ENCODE measurements at places on chromosomes 5 and 9.

- no peak for DNase-seq
Measured at GRCh38 chr9:83379045-83379444, 159.2 kb downstream of the FRMD3 start.

DNA sequence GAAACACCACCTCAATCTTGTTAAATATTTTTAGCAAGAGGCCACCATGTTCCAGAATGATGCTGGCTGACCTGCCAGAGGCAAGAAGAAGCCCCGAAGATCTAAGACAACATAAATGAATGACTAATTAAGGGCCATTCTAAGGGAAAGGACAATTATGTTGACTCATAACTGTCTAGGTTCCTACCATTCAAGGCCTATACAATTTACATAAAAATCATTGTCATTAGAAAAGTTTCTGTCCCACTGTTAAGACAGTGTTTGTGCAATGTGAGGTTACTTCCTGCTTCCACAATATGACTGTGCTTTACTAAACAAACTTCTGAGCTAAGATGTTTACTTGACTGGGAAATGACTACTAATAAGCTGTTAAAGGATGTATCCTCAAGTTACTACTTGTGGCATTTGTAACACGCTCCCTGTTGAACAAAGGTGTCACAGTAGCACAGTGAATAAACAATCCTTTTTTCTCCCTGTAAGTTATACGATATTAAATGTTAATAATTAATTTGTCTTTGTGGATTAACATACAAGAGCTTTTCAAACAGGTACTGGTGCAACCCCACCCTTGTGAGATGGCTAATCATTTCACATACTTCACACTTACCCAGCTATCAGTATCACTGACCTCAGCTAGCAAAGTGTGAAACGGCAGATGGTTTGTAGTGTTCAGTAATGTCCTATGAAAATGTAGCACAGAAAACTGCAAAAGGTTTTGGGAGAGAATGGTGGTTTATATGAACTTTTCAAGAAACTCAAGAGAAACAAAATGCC lies 195.8 kb downstream of the EFNA5 start:
- DNase-seq, result no peak

- DNase-seq, result no peak
Measured at GRCh38 chr5:88685591-88686541, 197.1 kb downstream of the MEF2C start.

DNA sequence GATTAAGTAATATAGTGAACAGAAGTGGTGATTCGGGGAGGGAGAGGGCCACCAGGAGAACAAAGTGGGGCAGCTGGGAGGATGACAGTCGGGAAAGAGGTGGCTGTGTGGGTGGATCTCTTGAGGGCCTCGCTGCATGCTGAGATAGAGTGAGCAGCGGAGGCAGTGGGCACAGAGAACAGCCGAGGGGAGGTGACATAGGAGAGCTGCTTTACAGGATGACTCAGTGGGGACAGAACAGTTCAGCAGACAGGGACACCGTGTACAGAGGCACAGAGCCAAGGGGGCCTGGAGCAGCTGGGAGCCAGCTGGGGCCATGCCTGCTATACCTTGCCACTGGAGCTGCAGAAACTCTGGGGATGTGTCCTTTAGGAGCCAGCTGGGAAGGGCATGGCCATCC lies 273.9 kb downstream of the GADD45G start:
- no peak for DNase-seq

DNA sequence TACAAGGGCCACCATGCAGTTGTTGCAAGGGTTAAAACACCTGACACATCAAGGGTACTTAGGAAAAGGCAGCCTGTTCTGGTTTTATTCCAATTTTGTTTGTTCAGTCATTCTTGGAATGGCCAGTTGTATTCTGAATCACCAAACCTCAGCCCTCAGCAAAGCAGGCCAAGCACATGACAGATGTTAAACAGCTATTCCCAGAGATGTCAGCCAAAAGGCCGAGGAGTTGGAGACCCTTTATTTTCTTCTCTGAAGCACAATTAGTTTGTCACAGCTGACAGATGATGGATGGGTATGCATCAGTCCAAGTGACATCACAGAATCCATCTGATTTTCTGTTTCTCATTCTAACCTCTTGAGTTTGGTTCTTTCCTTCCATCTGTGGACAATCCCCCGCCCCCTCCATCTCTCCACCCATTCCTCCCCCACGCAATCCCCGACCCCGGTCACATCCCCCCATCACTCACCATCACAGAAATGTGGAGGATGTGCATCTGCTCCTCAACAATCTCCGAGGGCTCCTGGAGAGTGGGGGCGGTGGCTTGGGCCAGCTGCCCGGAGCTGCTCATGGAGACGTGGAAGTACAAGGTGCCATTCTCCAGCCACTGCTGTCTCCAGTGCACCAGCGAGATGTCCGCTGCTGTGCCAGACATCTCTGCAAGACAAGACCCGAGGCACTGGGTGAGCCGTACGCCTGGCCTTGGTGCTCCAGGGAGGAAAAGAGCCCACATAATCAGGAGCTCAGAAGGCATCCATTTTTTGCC lies 123.8 kb downstream of the ASTN2 start:
- DNase-seq, result no peak

DNA sequence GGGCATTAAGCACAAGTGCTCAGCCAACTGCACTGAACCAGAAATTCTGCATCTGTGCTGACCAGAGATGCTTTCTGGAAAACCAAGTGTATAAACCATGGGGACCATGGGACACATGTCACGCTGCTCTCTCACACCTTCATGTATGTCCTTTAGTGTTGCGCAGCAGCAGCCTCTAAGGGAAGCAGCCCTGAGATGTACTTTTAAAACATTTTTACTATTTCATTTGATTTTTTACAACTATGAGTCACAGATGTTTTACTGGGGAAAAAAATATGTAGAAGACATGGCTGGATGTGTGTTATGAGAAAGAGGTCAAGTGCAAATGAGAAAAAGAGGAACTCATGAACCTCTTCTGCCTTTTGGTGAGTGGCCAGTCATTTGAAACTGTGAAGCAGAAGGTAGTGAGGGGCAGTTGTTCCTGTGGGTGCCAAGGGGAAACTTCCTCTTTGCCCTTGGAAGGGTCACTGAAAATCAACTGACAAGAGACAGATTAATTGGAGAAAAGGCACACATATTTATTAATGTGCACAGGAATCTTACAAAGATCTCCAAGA lies 31.4 kb upstream of the SYK start:
- no peak for DNase-seq

DNA sequence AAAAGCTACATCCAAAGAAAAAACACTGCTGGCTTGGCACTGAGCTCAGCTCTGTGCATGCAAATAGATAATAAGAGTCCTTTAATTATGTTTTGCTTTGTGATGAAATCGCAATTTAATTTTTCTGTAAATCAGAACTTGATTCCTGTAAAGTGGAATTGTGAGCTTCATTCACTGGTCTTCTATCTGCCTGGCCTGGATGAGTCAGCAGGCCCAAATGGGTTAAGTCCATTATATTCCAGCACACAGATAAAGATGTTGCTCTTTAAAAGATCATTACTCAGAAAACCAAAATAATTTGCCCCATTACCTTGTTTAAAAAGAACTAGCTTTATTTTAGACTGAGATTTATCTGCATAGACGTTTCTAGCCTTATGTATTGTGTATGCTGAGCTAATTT lies 90.4 kb downstream of the CARTPT start:
- no peak for DNase-seq

DNA sequence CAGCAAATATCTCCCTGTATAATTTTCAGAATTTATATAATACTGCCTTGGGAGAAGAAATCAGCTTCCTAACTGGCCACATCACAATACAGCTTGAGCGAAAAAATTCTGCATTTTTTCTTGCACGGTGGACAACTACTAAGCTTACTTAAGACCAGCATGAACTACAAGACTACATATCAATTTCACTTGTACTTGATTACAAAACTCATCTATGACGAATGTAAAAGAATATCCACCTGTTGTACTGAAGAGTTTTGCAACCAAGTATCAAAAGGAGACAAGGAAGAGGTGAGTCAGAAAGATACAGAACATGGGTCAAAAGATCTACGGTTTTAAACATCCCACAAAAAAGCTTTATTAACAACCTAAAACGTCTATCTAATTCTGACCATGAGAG lies 279.4 kb downstream of the BNC2 start:
- no peak for DNase-seq

DNA sequence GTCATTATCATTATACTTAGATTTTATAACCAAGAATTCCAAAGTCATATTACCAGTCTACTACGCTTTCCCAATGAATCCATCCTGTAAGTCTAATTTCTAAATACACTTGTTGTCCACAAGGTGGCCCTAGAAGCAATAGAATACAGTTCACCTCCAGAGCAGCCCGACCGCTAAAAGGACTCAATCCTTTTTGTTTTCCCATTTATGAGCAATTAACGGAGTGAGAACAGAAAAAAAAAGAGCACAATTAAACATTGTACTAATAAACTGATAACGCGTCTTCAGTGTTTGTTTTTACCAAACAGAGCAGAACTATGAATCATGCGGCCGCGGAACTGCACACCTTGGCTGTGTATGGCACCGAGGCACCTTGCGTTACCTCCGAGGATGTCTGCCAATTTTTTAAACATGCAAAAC lies 160.7 kb upstream of the DAPK1 start:
- peak; percentile 41 for DNase-seq

GRCh38 chr5:172509405-172509781 lies 55.1 kb upstream of the SH3PXD2B start:
- no peak for DNase-seq

GRCh38 chr9:77832639-77833038 lies 184.5 kb upstream of the GNA14 start:
- no peak for DNase-seq

- DNase-seq, result no peak
Measured at GRCh38 chr5:180839935-180840334, 21.1 kb downstream of the ZFP62 start.

GRCh38 chr9:20394969-20395368 lies 227.3 kb downstream of the MLLT3 start:
- DNase-seq, result no peak

DNA sequence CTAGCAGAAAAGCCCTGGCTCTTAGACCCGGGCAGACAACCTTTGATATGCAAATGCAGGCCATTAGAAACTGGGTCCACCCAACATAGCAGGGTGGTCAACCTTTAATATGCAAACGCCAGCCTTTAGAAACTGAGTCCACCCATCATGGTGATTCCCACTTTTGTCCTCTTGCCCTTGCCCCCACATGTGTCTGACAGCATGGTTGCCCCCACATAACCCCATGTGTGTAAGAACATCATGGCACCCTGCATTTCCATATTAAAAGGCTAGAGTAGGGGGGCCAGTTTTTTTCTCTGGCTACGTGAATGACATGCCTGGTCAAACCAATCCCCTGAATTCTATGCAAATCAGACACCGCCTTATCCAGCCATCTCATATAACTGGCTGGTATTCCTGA lies 273.2 kb upstream of the PRDM9 start:
- DNase-seq, result no peak

DNA sequence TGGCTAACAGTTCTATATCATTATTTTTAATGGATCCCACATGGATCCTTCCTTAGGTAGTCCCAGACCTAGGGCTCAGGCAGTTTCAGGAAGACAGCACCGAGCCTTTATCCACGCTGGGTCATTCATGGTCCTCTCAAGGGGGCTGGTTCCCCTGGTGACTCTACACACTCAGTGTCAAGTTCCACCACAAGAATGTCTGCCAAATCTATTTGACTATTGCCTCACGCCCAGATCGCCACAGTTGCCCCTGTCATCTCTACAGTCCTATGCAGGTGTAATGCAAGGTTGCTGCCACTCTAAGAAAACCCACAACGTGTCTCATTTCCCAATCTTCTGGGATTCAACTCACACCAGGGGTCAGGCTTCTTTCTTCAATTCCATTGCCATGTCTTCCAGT lies 8.0 kb upstream of the ZNF366 start:
- no peak for DNase-seq

GRCh38 chr5:1125030-1125357 lies 13.1 kb upstream of the SLC12A7 start:
- DNase-seq, result peak; percentile 87

DNA sequence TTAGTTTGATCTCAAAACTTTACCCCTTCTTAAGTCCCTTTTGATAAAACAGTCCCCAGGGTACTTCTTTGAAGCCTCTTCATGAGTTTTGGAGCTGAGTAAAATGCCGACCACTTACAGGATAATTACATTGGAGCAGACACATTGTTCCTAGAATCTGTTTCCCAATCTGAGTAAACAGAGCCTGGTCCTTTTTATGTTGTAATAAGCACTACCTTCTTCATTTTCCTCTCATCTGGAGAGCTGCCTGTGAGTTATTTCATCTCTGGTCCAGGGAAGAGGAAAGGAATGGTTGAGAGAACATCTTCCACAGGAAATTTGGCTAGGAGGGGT lies 26.3 kb upstream of the GALNT10 start:
- DNase-seq, result no peak

DNA sequence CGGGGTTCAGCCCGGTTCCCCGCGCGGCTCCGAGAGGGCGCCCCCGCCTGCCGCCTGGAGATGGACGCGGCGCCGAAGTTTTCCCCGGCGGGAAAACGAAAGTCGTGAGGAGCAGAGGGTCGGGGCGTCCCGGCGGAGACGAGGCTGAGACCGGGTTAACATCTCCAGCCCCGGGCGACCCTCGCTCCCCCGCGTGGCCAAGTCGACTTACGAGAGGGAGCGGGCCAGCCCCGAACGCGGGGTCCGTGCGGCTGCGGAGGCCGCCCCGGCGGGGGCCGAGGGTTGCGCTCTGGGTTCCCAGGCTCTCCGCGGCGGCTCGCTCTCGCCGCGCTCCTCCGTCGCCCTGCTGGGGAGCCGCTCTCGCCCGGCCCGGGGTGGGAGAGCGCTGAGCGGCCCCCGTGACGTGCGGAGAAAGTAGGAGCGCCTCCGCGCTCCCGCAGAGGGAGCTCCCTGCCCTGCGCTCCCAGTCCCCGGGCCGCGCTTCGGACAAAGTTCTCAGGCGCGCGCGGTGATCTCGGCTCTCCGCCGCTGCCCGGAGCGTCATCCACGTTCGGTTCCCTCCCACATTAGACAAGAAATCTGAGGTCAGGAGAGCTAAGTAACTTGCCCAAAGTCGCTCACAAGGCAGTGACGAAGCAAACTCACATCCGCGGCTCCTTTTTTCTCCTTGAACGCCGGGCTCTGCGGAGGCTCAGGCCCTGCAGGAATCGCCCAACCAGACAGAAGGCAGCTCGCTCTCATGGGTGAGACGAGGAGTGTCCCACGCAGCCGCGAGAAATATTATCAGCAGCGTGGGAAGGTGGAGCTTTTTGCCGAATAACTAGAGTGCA lies 1.2 kb upstream of the GCNT4 start:
- peak; percentile 85 for DNase-seq

DNA sequence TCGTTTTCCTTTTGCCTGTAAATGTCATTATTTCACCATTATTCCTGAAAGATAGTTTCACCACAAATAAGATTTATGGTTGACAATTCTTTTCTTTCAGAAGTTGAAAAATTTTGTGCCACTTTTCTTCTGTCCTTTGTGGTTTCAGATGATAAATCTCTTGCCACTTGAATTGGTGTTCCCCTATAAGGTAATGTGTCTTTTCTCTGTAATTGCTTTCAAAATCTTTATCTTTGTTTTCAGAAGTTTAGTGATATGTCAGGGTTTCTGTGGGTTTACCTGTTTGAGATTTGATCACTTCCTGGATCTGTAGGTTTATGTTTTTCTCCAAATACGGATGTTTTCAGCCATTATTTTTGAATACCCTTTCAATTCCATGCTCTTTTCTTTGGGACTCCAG lies 14.6 kb downstream of the RASA1 start:
- no peak for DNase-seq
